ENCODE measurements at places on chromosomes 5 and 9. TPM values are rescaled to one million over a fixed set of nuclear protein-coding genes. Genes with fewer than 3 reads are reported as not detected.
A peak's percentile ranks its signal among the peaks of the same experiment; 100 is the strongest.

SLC4A9 gene
- 0.41 TPM for total RNA-seq

MAP1B gene
- 0.18 TPM for total RNA-seq

KCNV2 gene
- total RNA-seq = not detected

DNA sequence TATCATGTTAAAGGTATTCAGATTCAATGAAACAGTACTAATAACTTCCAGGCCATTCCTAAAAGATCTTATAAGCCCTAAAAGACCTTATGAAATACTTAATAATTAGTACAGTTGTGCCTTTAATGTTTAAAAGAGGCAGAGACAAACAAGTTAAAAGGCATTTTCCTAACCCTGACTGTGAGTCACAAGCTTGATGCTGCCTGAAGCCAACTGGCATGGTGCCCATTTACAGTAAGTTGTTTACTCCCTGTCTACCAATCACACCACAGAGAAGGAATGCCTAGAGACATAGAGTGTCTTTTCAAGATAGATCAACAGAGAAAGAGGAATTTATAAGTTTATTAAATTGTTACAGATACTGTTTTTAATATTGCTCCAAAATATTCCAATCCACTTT is 47.8 kb downstream of the NR3C1 start:
- no peak for DNase-seq

MAML1 gene
- 25.3 TPM for total RNA-seq

DNA sequence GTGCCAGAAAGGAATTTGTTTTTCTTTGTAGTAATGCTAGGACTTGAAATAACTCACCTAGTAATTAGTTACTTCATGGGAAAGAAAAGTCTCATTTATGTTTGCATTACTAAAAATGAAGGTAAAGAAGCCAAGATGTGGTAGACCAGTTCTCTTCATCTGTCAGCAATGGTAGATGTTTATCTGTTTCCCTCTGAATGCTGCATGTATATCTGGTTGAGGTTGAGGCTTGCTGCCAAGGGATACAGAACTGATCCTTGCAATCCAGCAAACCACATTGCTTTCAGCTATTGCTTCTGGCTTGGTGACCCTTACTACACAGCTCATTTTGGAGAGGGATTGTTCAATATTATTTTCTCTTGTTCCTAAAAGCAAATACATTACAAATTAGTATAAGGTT is 73.6 kb downstream of the ZNF474 start:
- no peak for DNase-seq

DNA sequence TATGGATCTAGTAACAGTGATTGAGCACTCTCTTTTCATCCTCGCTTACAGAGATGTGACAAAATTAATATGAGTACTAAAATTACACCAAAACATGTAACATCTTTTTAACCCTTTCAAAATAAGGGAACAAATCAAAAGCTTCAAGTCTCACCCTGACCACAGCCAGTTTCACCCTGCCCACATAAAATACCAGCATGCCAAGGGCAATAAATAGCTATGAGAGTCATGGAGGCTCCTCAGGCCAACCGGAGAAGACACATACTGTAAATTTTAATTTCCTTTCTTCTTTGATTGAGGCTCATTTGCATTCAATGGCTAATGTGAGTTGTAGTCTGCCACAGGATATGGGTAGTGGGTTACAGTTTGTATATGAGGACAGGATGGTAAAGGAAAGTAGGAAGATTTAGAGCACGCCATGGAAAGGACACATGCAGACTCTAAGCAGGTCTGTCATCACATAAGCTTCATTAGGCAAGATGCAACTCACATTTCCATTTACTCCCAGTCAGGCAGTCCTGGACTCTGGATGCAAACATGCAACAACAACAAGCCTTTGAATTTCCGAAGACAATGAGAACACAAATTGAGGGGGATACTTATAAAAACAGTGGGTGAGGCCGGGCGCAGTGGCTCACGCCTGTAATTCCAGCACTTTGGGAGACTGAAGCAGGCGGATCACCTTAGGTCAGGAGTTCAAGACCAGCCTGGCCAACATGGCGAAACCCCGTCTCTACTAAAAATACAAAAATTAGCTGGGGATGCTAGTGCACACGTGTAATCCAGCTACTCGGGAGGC is 11.3 kb downstream of the IL4 start:
- peak; percentile 41 for DNase-seq

DNA sequence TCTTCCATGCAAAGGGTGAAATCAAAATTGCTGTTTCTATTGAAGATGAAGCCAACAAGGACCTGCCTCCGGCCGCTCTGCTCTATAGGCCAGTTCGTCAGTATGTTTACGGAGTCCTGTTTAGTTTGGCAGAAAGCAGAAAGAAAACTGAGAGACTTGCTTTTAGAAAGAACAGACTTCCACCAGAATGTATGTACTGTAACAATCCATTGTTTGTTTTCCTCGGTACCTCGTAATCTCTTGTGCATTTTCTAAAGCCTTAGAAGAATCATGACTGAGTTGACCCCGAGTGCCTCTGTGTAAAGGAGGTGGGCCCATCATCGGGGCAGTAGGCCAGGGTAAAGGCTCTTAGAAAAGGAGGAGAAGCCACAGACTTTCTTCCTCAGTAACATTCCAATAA is 44.2 kb upstream of the PHF2 start:
- no peak for DNase-seq

Data from activated naive CD4-positive, alpha-beta T cell treated with anti-CD3 and anti-CD28 coated beads, Interleukin-2, amount 50 U/mL, for 72 hours (primary cell).